ENCODE measurements at places on chromosomes 13 and 19.

- DNase-seq, result no peak
These were observed 12.2 kb upstream of the KLK12 start for GRCh38 chr19:51047031-51047335.

GRCh38 chr13:56924401-56924800, 216.3 kb upstream of the PRR20A start:
- DNase-seq, result no peak

GRCh38 chr19:23904406-23904805, 10.3 kb upstream of the ZNF726 start:
- no peak for DNase-seq

GRCh38 chr19:29013988-29014387, 199.0 kb downstream of the UQCRFS1 start:
- no peak for DNase-seq

- no peak for DNase-seq
These were observed 45.1 kb downstream of the GAS6 start for GRCh38 chr13:113818700-113819295.

- DNase-seq, result no peak
These were observed 1.4 kb downstream of the FBXO27 start for GRCh38 chr19:39030854-39031367.

- no peak for DNase-seq
These were observed 711 bp downstream of the CAMSAP3 start for GRCh38 chr19:7596211-7596937.

DNA sequence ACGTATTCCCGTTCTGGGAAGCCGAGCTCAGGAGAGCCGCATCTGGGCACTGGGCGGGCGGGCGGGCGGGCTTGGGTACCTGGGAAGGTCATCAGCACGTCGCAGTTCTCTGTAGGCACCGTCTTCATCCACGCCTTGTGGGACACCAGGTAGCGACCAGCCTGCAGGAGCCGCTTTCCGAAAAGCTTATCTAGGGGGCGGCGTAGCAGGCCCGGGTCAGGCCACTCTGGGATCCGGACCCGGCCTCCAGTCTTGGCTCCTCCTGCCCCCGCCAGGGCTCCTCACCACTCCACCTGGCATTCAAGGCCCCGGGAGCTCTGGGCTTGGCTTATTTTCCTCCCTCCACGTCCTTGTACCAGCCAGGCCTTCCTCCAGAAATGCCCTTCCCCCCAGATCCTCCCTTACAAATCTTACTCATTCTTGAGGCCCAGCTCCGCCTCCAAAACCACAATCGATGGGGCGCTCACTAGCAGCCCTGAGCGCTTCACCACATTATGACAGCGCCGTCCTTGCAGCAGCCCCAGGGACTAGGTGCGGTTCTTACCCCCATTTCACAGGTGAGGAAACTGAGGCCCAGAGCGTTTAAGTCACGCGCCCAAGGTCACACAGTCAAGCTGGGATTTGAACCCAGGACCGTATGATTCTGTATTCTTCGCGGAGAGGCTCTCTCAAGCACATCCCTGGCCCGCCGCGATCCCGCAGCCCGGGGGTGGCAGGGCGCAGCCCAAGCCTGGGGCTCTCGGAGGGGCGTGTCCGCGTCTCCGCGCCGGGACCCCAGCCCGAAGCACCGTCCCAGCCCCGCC, 843 bp downstream of the ANO8 start:
- DNase-seq, result no peak

DNA sequence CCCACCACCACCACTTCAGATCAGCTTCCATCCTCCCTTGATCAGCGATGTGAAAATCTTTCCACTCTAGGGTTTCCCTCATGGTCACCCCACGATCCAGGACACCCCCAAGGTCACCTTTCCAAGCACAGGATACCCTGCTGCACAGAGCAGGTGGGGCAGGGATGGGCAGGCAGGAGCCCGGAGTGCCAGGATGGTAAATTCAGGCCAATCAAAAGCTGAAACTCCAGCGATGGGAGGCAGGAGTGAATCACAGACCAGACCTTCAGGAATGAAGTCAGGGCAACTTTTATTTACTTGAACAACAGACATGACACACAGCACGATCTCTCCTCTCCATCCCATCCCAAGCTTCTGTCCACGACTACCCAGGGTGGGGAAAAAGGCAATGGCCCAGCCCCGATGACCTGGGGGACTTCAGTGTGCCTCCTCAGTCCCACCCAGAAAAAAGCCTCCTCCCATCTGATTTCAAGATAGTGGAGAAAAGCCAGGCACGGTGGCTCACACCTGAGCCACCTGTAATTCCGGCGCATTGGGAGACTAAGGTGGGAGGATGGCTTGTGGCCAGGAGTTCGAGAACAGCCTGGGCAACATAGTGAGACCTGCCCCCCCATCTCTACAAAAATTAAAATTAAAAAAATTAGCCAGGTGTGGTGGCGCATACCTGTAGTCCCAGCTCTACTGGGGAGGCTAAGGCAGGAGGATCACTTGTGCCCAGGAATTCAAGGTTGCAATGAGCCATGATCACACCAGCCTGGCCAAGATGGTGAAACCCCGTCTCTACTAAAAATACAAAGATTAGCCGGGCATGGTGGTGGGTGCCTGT, 39.2 kb downstream of the ZSWIM4 start:
- no peak for DNase-seq

DNA sequence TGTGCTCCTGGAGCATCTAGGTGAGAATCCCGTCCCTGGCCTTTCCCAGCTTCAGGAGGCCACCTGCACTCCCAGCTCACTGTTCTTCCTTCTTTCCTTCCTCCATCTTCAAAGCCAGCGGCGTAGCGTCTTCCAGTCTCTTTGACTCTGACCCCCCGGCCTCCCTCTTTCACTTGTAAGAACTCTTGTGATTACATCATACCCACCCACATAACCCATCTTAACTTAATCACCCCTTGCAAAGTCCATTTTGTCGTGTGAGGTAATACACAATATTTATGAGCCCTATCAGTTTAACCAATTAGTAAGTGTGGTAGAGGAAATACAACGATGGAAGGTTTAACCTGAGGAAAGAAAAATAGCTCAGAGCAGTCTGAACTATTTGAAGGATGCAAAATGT, 4.6 kb upstream of the CDC16 start:
- DNase-seq, result no peak

DNA sequence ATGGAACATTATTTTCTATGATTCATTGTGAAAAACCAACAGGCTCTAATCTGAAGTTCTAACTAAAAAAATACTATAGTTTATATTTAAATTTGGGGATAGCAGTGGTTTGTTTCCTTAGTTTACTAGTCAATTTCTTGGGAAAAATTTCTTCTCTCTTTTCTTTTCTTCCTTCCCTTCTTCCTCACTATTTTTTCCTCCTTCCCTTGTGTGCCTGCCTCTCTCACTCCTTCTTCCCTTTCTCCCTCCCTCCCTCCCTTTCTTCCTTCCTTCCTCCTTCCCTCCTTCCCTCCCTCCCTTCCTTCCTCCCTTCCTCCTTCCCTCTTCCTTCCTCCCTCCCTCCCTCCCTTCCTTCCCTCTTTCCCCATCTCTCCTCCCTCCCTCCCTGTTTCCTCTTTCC, 226.5 kb downstream of the ZNF536 start:
- DNase-seq, result no peak

DNA sequence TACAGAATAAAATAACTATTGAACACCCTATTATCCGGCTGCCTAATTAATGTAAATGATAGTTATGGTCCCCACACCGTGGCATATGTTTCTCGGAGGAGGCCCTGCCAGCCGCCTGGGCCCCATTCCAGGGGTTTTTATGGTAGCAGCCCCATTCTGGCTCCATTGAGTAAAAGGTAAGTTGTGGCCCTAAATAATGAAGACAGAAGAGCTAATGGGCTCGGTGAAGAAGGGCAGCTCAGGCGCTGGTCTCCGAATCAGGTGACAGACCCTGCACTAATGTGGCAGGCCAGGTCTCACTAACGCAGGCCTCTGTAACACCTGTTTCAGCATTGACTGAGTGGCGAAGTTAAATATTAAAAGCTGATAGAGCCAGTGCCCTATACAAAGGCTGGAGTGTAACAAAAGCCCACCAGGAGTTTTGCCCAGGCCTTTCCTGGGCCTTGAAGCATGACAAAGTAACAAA, 19.1 kb downstream of the POP4 start:
- no peak for DNase-seq

DNA sequence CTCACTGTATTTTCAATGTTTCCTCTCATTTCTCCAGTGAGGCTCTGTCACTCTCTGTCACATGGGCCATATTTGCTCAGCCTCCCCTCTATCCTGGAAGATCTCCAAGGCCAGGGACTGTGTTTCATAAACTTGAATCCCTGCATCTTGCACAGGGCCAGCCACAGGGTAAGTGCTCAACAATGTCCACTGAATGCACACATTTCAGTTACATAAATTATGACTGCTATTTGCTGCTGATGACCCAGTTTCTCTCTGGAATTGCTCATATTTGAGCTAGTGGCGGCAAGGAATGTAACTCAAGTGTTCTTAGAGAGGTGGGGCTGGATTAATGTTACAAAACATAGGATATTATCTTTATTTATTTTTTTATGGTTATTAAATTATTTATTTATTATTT, 6.1 kb downstream of the CLC start:
- DNase-seq, result no peak

DNA sequence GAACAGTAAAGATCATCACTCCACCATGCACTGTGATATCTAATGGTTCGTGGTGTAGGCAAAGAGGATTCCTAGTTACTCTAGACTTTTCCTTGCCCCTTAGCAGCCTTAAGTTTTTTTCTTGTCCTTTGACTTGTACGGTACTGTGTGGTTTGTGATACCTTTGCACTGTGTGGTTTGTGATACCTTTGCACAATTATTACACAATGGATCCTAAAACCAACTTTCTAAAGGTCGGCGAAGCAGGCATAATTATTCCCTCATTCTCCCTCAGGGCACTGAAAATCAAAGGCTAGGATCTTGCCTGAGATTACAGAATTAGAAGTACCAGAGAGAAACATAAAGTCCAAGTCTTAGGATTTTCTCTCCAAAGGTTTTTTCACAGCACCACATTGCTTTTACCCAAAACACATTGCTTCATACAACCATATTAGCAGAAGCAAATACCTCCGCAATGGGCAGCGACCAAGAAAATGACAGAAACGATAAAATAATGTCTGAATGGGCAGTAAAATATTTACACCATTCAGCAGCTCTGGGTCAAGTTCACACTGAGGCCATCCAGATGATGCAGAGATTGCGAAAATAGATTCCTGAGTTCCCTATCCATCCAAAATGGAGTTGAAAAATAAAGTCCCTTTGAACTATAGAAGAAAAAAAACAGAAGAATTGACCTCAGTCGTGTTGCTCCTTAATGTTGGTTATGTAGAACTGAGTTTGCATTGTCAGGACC, 106.4 kb downstream of the FGF14 start:
- DNase-seq, result no peak

GRCh38 chr13:109209526-109209925, 576.9 kb downstream of the IRS2 start:
- no peak for DNase-seq

- DNase-seq, result no peak
These were observed 74.1 kb upstream of the MCF2L start for GRCh38 chr13:112894673-112895481.

DNA sequence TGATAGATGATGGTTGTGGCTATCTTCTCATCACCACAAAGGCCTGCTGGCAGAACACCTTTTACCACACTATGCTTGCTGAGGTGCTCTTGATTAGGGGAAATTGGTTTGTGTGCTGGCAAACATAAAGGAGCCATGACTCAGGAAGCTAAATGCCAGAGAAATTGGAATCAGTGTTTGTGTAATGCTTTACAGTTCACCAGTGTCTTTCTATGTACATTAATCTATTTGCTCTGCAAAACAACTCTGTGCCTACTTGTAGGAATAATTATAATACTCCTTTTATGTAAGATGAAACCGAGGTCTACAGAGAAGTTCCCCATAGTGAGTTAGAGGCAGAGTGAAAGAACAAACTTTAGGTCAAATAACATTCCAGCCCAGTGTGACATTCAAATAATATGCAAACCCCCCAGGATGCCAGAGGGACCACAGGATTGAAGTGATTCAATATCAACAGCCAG, 390.5 kb upstream of the HTR2A start:
- no peak for DNase-seq

- no peak for DNase-seq
These were observed 932.5 kb upstream of the MIR17HG start for GRCh38 chr13:90414691-90415596.

Measured in cortex of kidney (tissue), 1 donor.